CD14-positive monocyte (primary cell): ENCODE measurements at places on chromosomes 5 and 9.

DNA sequence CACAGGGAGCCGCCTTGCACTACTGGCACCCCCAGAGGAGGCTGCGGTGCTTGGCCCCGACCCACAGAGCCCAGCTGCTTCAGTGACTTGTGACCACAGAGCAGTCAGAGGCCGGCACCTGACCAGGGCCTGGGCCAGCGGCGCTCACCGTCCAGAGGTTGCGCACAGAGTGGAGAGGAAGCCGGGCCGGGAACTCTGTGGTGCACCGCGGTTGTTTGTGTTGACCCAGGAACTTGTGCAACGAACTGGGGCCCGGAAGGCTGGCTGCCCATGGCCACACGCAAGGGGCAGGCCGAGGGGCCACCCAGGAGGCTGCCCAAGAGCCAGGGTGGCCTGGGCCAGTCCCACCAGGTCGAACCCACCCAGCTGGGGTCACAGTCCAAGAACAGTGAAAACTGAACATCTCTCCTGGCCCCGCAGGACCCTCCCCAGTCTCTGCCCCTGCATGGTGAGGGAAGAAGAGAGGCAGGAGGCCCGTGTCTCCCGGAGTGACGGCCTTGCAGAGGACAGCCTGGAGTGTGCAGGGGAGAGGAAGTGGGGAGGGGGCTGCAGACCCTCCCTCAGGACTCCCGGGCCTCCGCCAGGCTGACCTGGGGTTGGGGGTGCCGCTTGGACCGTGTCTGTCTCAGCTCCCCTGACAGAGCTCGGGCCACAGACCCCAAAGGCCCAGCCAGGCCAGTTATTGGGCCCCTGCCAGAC is 42.8 kb upstream of the EGFL7 start:
- DNase-seq: peak; percentile 96

GRCh38 chr9:121168052-121168451 is 33.6 kb downstream of the RAB14 start:
- no peak for DNase-seq

GRCh38 chr9:101325053-101325452 is 59.8 kb downstream of the BAAT start:
- no peak for DNase-seq

GRCh38 chr9:110777196-110777875 is 108.7 kb downstream of the MUSK start:
- no peak for DNase-seq

- DNase-seq: peak; percentile 17
Observed at GRCh38 chr5:141811287-141812155, 66.7 kb downstream of the PCDH1 start.

DNA sequence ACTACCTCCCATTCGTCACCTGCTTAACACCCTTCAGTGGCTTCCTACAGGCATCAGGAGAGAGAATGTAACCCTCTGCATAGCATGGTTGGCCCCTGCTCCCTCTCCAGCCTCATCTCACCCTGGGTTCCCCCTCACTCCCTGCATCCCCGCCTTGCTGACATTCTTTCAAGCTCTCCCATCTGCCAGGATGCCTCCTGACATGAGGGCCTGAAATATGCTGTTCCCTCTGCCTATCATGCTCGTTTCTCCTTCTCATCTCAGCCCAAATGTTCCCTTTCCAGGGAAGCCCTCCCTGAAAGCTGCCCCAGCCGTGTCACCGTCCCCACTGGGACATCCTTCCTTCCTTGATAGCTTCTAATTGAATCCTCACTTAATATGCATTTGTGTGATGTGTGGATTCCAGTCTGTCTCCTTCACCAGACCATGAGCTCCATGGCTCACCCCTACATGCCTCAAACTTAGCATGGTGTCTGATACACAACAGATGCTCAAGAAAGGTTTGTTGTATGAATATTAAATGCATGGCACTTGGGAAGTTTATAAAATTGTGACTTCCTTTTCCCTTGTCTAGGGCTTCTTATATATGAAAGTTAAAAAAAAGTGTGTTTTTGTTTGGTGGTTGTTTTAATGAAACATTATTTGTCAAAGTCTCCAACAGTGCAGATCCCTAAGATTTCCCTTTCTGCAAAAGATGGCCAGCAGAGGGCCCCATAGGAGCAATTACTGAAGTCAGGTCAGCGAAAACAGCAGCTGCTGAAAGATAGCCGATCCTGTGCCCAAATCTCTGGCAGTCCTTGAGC is 7.3 kb upstream of the C5orf58 start:
- DNase-seq: peak; percentile 59

DNA sequence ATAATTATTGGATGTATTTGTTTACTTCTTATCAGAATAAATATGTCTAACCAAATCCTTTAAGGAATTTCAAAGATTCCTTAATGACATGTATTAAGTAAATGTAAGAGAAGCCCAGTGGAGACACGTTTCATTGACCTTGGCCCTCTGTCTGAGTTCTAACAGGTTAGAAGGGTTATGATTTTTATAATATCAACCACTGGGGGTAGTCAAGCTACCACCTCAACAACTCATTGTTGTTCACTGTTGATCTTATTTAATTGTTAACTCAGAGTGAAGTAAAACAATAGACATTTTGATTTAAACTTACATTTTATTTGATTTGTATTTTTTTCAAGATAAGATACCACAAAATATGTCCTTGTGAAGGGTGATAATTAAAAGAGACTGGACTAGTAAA is 499.2 kb upstream of the COX7C start:
- DNase-seq: no peak

GRCh38 chr5:32686799-32687498 is 24.2 kb upstream of the NPR3 start:
- no peak for DNase-seq

DNA sequence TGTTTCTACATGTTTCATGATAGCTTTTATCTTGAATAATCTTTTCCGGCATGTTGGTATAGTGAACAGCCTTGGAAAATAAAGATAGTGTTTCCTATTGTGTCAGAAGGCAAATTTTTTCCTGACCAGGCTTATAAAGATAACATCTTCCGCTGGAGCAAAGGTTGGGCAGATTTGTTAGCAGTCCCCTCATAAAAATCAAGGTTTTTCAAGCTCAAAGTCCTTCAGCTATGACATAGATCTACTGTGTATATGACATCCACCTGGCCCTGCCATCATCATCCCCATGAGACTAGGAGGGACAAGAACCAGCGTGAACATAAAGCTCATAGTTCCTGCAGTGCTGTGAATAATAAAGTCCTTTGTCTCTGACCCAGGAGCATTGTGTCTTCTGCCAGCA is 30.4 kb upstream of the OTULINL start:
- DNase-seq: no peak

GRCh38 chr5:173328844-173329490 is 753 bp upstream of the STC2 start:
- no peak for DNase-seq

- DNase-seq: no peak
Observed at GRCh38 chr5:98563885-98564653, 209.4 kb upstream of the RGMB start.

GRCh38 chr9:38058452-38059232 is 10.4 kb downstream of the SHB start:
- DNase-seq: no peak

DNA sequence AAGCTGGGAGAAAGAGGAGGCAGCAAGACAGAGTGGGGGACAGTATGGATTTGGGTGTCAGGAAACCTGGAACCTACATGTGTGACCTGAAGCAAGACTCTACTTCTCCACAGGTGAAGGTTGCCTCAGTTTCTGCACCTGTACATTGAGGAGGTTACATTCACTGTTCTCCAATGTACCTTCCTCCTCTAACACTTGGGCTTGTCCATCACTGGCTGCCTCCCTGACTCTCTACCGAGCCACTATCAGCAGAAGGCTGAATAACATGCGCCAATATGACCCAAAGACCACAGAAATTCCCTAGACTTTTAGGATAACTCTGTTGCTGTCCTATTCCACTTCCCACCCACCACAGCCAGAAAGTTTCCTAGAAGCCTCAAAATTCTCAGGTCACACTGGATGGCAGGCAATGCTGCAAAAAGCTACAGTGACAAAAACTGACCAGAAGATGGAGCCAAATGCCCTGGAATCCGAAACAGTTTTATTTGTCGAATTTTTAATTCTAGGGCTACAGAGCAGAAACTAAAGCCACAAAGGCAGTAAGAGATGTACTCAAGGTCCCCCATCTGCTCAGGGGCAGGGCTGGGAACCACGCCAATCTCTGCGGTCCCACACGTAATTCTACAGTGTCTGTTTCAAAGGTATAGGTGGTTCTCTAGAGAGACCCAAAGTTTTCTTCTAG is 64.4 kb downstream of the FAM114A2 start:
- no peak for DNase-seq

DNA sequence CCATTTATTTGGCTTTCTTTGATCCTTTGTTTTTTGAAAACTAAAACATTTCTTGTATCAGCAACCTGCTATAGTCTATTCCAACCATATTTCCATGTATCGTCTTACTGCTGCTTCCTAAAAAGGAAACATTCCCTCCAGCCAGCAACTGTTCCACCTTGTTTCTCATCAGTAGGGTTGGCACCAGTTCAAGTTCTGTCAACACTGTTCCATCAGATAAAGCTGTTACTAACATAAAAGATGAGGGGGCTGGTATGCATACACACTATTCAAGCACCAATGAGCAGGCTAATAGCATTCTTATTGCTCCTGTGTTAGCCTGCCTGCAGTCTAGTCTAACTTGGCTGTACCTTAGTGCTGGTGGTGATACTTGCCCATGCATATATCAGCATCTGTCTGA is 178.3 kb downstream of the CWC27 start:
- no peak for DNase-seq

DNA sequence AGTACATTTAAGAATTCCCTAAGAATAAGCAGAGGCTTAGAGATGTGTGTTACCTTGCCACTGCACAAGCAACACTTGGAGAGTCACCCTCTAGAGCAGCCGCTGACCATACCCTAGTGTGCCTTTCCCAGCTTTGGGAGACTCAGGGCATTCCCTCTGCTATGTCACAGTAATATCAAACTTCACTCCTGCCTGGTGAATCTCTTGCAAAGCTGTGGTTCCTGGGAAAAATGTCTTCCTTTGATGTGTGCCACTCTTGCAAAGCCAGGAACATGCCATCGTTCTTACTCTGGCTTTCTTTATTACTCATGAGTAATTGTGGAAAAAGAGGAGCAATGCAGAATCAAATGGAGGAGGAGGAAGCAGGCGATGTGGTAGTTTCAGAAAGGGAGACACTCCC is 173.2 kb downstream of the CCDC192 start:
- DNase-seq: no peak

GRCh38 chr5:74570250-74570649 is 70.3 kb downstream of the ENC1 start:
- DNase-seq: no peak

DNA sequence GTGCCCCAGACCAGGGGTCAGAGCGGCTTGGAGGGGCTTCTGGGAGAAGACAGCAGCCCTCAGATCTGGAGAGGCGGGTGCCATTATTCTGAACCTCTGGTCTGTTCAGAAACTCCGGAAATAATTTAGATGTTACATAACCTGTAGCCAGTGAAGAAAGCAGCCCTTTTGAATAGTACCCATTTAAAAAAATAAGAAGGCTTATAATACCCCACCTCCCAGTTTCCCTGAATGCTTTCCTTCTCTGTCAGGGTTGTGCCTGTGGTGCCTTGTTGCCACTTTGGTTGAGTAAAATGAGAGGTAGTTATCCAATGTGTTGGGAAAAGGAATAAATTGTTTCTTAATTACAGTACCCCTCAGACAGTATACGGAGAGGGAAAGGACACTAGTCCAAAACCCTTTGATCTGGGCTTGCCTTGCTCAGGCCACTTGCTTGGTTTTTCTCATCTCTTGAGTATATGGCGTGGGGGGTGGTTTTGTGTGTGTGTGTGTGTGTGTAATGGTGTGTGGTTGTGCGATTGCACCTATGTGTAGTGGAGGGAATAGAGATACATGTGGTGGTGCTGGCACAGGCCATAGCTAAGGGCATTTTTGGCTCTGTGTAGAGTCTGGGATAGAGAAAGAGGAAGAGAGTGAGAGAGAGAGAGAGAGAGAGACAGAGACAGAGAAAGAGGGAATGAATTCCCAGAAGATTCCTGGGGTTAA is 59.1 kb upstream of the TLR4 start:
- DNase-seq: no peak

DNA sequence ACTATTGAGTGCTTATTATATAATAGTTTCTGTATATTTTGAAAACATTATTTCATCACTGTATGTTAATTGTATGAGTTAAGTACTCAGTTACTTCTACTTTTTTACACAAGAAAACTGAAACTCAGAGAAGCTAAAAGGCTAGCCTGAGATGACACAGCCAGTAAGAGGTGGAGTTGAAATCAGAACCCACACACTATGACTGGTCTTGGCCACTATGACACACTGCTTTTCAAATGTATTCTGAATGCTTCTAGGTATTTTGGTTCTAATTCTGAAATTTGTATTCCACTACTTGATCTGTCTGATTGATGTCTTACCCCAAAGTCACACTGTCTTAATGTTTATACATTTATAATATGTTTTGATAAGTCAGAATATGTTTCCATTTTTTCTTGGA is 181.8 kb downstream of the ZDHHC21 start:
- no peak for DNase-seq

DNA sequence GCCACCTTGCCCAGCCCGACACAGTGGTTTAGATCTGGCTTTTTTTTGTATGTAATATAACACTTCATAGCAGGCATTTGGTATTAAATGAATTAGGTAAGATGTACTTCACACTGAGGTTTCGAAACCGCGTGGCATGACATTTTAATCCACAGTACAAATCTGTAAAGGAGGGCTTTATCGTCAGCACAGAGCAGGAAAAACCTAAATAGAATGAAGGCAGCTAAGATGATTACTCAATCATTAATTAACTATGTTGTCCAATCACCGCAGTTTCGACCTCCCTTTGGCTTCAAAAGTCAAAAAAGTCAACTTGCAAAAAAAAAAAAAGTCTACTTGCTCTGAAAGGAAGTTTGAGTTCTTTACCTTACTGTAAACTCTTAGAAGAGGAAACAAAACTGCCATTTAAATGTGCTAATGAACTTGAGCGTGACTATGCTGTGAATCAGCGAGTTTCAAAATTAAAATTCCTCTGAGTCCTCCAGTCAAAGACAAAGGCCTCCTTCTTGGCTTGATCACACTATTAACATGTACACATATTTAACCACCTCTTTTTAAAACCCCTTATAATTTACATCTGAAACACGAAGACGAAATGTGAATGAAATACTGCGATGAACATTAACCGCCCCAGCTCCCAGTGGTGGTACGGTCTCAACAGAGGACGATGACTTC is 698 bp upstream of the SEC24A start:
- DNase-seq: peak; percentile 88

DNA sequence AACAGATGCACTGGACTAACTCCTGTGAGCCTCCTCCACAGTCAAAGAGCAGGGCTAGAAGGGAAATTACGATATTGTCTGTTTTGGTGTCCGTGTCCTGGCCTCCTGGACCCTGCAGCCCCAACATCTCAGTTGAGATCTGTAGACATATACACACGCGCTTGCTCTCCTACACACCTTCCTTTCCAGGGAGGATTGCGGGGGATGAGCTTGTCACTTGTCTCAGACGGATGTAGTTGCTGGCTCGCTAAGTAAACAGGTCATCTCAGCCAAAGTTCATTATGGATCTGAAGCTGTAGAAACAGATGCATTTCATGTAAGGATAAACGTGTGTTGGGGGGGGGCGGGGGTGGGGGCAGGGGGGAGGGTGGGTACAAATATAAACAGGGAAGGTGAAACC is 549.3 kb downstream of the CCDC171 start:
- no peak for DNase-seq
